Stimulated activated CD8-positive, alpha-beta memory T cell treated with anti-CD3 and anti-CD28 coated beads, Interleukin-7, amount 100 ng/mL, for 1 hour (primary cell): ENCODE measurements at places on chromosomes 16 and 17.

DNA sequence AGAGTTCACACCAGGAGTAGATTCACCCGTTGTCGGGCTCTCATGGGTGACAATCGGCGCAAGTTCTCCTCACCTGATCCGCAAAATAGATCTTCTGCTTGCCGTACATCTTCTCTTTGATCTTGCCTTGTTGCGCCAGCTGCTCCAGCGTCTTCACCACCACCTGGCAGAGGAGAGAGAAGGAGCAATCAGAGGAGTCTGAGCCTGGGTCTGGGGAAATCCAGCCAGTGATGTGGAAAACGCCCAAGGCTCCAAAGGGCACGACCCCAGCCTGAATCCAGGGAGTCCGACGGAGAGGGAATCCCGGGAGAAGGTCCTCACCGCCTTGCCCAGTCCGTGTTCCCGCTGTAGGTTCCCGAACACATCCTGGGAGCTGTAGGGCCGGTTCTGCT lies 393 bp downstream of the PSMC3IP start:
- DNase-seq = no peak

- no peak for DNase-seq
These were observed 11.5 kb downstream of the CENPN start for GRCh38 chr16:81018496-81018895.

- no peak for DNase-seq
These were observed 28.4 kb downstream of the CDH13 start for GRCh38 chr16:82655072-82655714.

GRCh38 chr16:9153502-9153864 lies 62.0 kb downstream of the HAPSTR1 start:
- no peak for DNase-seq

DNA sequence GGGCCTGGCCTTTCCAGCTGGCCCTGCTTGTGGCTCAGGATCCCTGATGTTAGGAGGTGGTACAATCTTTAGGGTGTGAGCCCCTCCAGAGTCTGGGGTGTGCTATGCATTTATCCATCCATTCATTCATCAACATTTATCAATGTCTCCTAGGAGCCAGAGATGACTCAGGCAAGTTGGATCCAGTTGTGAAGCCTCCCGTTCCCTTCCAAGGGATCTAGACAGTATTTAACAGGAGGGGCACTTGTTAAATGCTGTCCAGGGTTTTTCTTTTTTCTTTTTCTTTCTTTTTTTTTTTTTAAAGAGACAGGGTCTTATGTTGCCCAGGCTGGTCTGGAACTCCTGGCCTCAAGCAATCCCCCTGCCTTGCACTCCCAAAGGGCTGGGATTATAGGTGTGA lies 42.0 kb upstream of the SMPD3 start:
- DNase-seq = no peak

- no peak for DNase-seq
These were observed 29.5 kb downstream of the HYDIN start for GRCh38 chr16:71201054-71201453.

GRCh38 chr17:14228903-14229302 lies 7.8 kb downstream of the CDRT15 start:
- DNase-seq = no peak

- DNase-seq = no peak
These were observed 177.4 kb downstream of the FTO start for GRCh38 chr16:53881371-53881770.

DNA sequence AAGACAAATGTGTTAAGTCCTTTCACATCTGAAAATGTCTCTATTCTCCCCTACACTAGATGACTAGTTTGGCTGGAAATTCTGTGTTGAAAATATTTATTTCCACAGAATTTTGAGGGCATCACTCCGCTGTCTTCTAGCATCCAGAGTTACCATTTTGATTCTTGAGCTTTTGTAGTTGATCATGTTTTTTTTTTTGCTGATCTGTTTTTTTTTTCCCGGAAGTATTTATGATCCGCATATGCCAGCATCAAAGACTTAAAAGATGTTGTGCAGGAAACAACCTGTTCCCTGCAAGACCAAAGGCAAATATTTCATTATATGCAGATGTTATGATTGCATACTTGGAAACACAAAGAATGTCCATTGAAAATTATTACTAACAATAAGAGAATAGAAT lies 16.7 kb downstream of the OR1D5 start:
- no peak for DNase-seq
